ENCODE measurements at places on chromosomes 3 and 15. TPM values are rescaled to one million over a fixed set of nuclear protein-coding genes. Genes with fewer than 3 reads are reported as not detected.

KBTBD12 gene
- 0.23 TPM for total RNA-seq

LRRFIP2 gene
- total RNA-seq: 29.0 TPM

MUSTN1 gene
- total RNA-seq: not detected

- no peaks in the 10 kb centered on the region for H3K27me3 ChIP-seq
- H3K27ac ChIP-seq: no peak overlapping the region
- H3K4me3 ChIP-seq: no peak overlapping the region
These were observed 43.5 kb downstream of the EPHB1 start for GRCh38 chr3:134838599-134838998.

DNA sequence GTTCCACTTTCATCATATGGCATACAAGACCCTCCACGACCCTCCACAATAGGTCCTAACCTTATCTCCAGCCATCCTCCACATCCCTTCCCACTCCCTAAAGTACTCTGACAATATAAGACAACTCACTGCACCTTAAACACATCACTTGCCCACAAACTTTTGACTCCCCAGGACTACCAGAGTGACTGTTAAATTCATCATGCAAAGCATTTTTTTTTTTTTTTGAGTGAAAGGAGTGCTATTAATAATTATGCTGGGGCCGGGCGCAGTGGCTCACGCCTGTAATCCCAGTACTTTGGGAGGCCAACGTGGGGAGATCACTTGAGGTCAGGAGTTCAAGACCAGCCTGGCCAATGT is 55.8 kb downstream of the OSBPL10 start:
- H3K4me1 ChIP-seq: peaks cover 42% of the 10 kb centered on the region
- no peak overlapping the region for H3K27ac ChIP-seq
- H3K4me3 ChIP-seq: no peak overlapping the region
- H3K36me3 ChIP-seq: no peaks in the 10 kb centered on the region

DNA sequence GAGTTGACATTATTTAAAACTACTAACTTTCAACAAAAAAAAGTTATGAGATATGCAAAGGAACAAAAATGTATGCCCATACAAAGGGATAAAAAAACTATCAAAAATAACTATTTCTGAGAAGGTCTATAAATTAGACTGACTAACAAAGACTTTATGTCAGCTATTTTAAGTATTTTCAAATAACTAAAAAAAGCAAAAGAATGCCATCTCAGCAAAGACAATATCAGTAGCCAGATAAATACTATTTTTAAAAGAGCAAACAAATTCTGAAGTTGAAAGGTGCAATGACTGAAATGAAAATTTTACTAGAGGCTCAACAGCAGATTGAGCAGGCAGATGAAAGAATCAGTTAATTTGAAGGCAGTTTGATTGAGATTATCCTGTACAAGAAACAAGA is 3.6 kb upstream of the STRIT1 start:
- H3K27me3 ChIP-seq: no peaks in the 10 kb centered on the region
- peaks cover 8% of the 10 kb centered on the region for H3K4me1 ChIP-seq
- H3K36me3 ChIP-seq: peaks cover 11% of the 10 kb centered on the region
- no peak overlapping the region for H3K4me3 ChIP-seq

- H3K27ac ChIP-seq: no peak overlapping the region
- no peaks in the 10 kb centered on the region for H3K36me3 ChIP-seq
- no peaks in the 10 kb centered on the region for H3K4me1 ChIP-seq
- H3K27me3 ChIP-seq: no peaks in the 10 kb centered on the region
- DNase-seq: no peak
- no peak overlapping the region for H3K4me3 ChIP-seq
These were observed 4.2 kb upstream of the PRR23B start for GRCh38 chr3:139024968-139025367.

DNA sequence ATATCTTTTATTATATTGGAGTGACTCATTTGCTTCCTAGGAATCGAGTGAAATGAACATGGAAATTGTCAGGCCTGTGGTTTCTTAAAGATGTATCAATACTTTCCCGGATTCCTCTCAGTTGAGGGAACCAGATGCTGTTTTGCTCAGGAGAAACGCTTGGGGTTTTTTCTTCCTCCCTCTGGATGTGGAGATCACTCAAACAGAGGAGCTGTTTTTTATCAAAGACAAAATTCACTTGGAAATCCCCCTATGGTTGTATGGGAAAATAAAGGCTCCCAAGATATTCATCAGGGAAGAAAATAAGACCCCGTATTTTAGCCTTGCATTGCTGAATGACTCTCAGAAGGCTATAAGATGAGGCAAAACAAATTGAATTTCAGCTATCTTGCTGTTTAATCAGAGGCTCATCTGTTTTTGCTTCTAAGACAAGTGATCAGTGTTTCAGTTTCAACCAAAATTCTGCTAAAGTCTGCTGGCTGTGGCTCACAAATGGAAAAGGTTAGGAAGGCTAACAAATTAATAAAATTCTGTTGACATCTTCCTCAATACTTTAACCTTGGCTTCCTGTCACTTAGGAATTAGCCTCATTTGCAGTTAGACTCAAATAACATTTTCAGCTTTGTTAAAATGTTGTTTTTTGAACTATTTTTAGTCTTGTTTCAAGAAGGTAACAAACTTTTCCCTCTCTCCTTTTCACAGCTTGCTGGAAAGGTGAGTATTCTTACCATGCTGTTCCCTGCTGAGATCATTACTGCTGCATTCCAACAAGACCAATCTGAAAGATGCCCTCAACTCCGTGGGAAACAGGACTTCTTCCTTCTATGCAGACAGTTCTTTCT is 83.6 kb downstream of the COL6A5 start:
- H3K4me3 ChIP-seq: no peak overlapping the region
- H3K27ac ChIP-seq: no peak overlapping the region
- no peaks in the 10 kb centered on the region for H3K36me3 ChIP-seq
- H3K27me3 ChIP-seq: no peaks in the 10 kb centered on the region
- DNase-seq: peak; percentile 32

DNA sequence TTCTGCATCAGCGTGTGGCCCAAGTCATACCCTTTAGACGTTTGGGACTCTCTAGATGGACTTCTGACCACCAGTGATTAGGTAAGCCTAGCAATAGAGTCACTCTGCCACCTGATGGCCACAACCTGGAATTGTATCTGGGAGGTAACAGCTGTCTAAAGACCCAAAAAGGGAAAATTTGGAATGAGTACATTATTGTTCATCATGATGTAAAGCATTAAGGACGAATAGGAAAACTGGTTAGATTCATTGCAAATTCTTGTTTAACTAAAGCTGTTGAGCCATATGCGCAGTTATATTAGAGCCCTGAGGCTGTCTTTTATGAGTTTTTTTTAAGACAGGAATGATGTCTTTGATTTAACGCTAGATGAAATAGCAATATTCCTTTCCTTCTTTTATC is 63.6 kb downstream of the FAM81A start:
- H3K27me3 ChIP-seq: no peaks in the 10 kb centered on the region
- no peak overlapping the region for H3K4me3 ChIP-seq
- no peak overlapping the region for H3K27ac ChIP-seq
- no peaks in the 10 kb centered on the region for H3K4me1 ChIP-seq

- peak; percentile 73 for DNase-seq
- H3K4me3 ChIP-seq: peak overlapping the region; percentile 77
- H3K27me3 ChIP-seq: no peaks in the 10 kb centered on the region
- no peaks in the 10 kb centered on the region for H3K36me3 ChIP-seq
These were observed 624 bp downstream of the AKAP13 start for GRCh38 chr15:85380812-85381642.

DNA sequence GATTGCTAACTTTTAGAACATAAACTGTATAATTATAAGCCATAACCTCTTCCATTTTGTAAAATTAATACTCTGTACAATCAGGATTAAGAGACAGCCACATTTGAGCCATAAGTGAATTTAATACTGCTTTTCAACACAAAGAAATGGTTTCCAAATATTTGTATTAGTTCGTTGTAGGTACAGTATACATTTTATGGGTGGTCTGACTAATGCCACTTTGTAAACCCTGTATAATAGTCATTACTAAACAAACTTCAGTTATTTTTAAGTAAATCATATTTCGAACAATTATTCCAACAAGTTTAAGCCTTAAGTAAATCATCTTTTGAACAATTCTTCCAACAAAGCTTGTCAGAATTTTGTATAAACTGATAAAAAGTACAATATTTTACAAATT is 11.0 kb downstream of the ALCAM start:
- H3K4me1 ChIP-seq: no peaks in the 10 kb centered on the region
- H3K27me3 ChIP-seq: no peaks in the 10 kb centered on the region
- DNase-seq: no peak
- H3K27ac ChIP-seq: no peak overlapping the region

DNA sequence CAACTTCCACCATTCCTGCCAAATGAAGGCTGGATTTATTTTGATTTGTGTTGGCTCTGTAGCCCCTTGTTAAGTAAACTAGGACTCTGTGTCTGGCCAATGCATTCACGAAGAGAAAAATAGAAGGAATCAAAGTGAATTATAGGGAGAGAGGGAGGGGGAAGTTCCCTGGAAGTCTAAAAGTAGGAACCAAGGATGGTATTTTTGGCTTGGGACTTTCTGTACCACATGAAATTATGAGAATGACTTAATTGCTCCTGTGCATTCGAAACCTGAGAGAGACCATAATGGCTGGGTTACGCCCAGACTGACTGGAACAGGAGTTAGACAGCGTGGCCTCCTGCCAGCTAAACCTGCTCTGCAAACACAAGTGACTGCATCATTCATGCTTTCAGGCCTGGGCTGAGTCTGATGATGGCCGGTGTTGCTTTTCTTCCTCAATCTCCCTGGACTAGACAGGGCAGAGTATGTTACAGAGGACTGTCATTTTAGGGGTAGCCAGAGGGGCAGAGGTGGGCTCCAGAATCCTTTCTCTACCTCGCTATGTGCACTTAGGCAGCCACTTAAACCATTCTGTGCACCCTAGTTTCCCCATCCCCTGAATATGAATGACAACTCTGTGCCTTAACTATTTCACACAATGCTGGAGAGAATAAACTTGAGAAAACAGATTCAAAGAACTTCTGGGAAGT is 58.9 kb downstream of the MYO1E start:
- no peak overlapping the region for H3K4me3 ChIP-seq
- H3K27ac ChIP-seq: no peak overlapping the region
- DNase-seq: no peak
- no peaks in the 10 kb centered on the region for H3K36me3 ChIP-seq

GRCh38 chr3:11653298-11654055 is 9.8 kb upstream of the VGLL4 start:
- no peaks in the 10 kb centered on the region for H3K36me3 ChIP-seq
- H3K4me1 ChIP-seq: peaks cover 42% of the 10 kb centered on the region
- no peaks in the 10 kb centered on the region for H3K27me3 ChIP-seq
- no peak overlapping the region for H3K4me3 ChIP-seq

GRCh38 chr3:160486459-160486869 is 36.9 kb upstream of the TRIM59 start:
- H3K4me1 ChIP-seq: no peaks in the 10 kb centered on the region
- no peak overlapping the region for H3K27ac ChIP-seq
- no peak overlapping the region for H3K4me3 ChIP-seq
- DNase-seq: peak; percentile 44

DNA sequence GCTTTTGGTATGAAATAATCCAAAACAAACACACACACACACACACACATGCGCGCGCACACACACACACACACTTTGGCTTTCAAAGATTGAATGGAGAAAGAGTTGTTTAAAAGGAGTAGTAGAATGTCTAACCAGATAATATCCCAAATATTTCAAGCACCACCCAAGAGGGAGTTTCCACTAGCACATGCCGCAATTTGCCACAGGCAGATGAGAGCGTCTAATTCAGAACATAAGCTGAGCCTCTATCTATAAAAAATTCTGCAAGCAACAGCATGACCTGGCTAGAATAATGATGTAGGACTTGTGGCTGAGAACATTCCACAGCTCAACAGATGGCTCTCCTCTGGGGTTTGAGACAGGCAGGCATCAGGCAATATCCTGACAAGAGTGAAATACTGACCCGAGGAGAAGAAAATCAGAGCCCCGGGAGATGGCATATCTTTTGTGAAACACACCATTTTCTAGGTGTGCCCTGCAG is 302.5 kb upstream of the GADL1 start:
- no peaks in the 10 kb centered on the region for H3K36me3 ChIP-seq
- H3K4me3 ChIP-seq: no peak overlapping the region
- no peaks in the 10 kb centered on the region for H3K27me3 ChIP-seq
- peaks cover 8% of the 10 kb centered on the region for H3K4me1 ChIP-seq
- DNase-seq: peak; percentile 25
- peak overlapping the region; percentile 29 for H3K27ac ChIP-seq

Measured in GM23338 (cell line).